Cerebellum (tissue), 4 donors: ENCODE measurements at places on chromosomes 3 and 15. TPM values are rescaled to one million over a fixed set of nuclear protein-coding genes. Genes with fewer than 3 reads are reported as not detected.

MYO9A gene
- total RNA-seq: 119 TPM

ANKUB1 gene
- 0.36 TPM for total RNA-seq

TEX9 gene
- 54.4 TPM for total RNA-seq

PIERCE2 gene
- 2.5 TPM for total RNA-seq

DUOXA2 gene
- not detected for total RNA-seq

ZNF639 gene
- total RNA-seq: 51.8 TPM

SLCO2A1 gene
- 4.4 TPM for total RNA-seq

MESP2 gene
- total RNA-seq: 0.27 TPM

SAMD7 gene
- total RNA-seq: not detected

COL6A5 gene
- total RNA-seq: 1.5 TPM

MAP6D1 gene
- total RNA-seq: 5.3 TPM

ZNF660 gene
- 18.8 TPM for total RNA-seq

HHLA2 gene
- 0.18 TPM for total RNA-seq
